GM04503 (cell line): ENCODE measurements at places on chromosomes 3 and 15.

- no peak for DNase-seq
Measured at GRCh38 chr3:195596765-195597171, 13.0 kb upstream of the APOD start.

- DNase-seq = no peak
Measured at GRCh38 chr3:39234651-39235050, 42.3 kb upstream of the XIRP1 start.

DNA sequence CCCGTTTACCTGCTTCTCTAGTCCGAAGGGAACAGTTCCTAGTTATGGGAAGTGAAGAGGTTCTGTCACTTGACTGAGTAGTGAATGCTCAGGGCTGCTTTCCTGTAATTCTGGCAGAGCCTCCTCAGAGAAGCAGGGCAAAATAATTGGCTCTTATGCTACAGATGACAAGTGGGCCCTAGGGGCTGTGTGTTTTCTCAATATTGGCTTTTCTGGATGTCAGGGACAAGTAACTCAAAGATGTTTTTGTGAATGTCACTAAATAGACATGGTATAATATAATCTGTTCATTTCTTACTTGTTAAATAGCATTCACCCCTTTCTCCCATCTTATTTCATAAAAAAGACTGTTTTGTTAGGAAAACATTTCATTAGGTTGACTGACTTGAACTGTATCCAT lies 40.1 kb downstream of the SGO1 start:
- DNase-seq = no peak

DNA sequence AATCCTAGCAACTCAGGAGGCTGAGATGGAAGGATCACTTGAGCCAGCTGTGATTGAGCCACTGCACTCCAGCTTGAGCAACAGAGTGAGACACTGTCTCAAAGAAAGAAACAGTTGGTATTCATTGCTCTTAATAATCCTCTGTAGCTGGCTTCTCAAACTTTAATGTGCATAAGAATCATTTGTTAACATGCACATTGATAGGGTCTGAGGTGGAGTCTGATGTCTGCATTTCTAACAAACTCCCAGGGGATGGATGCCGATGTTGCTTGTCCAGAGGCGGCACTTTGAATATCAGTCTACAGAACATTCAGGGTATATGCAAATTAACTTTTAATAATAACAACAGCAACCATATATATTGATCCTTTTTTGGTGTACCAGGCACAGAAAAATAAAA lies 39.9 kb downstream of the NKIRAS1 start:
- no peak for DNase-seq

GRCh38 chr3:72161881-72162595 lies 377.1 kb upstream of the PROK2 start:
- no peak for DNase-seq

- no peak for DNase-seq
Measured at GRCh38 chr3:185387646-185388045, 24.7 kb downstream of the MAP3K13 start.

GRCh38 chr3:30548600-30548999 lies 57.8 kb upstream of the TGFBR2 start:
- no peak for DNase-seq

GRCh38 chr15:81937189-81937588 lies 108.6 kb downstream of the MEX3B start:
- DNase-seq = no peak

- DNase-seq = no peak
Measured at GRCh38 chr15:31360843-31361763, 34.5 kb downstream of the KLF13 start.

- no peak for DNase-seq
Measured at GRCh38 chr3:69441040-69441439, 55.2 kb upstream of the FRMD4B start.
